ENCODE measurements at places on chromosomes 7 and 10.

DNA sequence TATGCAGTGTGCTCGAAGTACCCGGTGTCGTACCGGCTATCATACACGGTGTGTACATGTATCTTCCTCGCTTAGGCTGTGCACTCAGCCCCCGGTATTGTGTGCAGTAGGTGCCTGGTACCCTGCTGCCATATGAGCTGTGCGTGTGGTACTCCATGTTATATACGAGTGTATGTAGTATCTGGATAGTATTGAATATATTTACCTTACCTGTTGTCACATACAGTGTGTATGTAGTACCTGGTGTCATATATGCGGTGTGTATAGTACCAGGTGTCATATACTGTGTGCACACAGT lies 1.2 kb downstream of the ZMYND11 start:
- DNase-seq, result no peak

GRCh38 chr7:130134106-130134636 lies 63.8 kb downstream of the KLHDC10 start:
- DNase-seq, result no peak

DNA sequence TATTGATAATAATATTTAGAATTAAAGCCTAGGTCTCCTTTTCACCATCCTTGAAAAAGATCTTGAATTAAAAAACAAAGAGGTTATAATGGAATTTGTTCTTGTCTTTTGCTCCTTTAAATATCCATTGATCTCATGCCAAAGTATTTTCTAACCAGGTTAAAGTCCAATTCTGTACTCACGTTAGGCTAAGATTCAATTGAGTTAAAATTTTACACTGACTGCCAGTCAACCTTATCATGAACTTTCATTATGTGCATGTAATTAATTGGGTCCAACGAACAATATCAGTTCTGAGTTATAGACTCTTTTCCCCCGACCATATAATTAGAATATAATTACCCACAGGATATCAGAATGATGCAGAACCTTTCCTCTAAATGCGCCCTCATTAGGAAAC lies 266.6 kb downstream of the DGKB start:
- DNase-seq, result no peak

GRCh38 chr10:66999762-67000545 lies 74.1 kb downstream of the LRRTM3 start:
- DNase-seq, result no peak

DNA sequence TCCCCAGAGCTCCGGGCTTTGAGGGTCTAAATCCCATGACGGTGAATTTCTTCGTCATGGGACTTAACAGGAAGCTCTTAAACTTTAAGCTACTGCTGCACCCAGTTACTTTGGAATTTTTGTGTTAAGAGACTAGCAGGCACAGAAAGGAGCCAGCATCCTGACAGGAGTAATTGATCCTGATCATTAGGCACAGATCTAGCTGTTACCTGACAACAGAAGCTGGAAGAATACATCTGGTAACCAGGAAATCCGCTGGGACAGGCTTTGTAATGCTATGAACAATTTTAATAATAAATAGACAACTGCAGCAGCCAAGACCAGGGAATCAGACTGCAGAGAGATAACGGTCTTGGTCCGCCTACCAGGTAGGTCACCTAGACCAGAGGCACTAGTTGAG lies 210.9 kb downstream of the DGKI start:
- DNase-seq, result no peak

DNA sequence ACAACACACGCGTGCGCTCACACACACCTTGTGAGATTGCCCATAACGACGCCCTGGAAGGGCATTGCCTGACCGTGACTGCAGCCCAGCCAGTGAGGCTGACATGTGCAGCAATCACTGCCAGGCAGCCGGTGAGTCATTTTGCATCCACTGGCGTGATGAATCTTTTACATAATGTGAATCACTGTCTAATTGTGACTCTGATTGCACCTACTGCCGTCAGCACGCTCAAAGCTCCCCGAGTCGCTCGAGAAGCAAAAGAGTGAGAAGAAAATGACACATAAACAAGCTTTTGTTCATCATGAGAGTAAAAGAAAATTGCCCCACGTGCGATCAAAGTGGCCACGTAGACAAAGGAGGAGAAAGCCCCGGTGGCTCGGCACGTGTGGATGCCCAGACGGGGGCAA lies 117.4 kb upstream of the PFKP start:
- peak; percentile 41 for DNase-seq

GRCh38 chr10:117136391-117136975 lies 1.6 kb downstream of the VAX1 start:
- no peak for DNase-seq

GRCh38 chr7:112515989-112516388 lies 35.2 kb downstream of the LSMEM1 start:
- no peak for DNase-seq

- no peak for DNase-seq
Measured at GRCh38 chr10:13118784-13119410, 18.9 kb downstream of the OPTN start.

DNA sequence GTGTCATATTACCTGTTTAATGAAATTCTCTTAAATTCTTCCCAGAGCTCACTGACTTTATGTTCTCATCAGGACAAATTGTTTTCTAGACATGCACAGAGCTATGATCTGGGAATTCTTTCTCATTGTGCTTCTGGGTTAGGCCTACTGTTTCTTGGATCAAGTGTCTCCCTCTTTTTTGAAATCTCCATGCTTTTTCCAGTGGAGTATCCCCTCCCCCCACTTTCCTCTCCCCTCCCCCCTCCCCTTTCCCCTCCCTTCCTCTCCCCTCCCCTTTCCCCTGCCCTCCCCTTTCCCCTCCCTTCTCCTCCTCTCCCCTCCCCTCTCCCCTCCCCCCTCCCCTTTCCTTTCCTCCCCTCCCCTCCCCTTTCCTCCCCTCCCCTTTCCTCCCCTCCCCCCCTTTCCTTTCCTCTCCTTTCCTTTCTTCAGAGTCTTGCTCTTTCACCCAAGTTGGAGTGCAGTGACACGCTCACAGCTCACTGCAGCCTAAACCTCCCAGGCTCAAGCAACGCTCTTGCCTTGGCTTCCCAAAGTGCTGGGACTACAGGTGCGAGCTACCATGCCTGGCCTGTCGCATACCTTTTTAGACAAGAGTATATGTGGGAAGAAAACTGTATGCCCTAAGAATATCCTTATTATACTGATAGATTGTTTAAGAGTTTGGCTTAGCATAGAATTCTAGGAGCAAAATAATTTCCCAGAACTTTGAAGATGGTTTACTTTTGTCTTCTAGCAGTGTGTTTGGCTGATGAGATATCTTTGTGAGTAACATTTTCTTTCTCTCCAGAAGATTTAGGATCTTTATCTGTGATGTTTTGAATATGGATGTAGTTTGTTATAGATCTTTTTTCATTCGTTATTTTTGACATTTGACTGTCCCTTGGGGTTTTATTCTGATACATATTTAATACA lies 2.5 kb downstream of the DYNC2I1 start:
- no peak for DNase-seq

DNA sequence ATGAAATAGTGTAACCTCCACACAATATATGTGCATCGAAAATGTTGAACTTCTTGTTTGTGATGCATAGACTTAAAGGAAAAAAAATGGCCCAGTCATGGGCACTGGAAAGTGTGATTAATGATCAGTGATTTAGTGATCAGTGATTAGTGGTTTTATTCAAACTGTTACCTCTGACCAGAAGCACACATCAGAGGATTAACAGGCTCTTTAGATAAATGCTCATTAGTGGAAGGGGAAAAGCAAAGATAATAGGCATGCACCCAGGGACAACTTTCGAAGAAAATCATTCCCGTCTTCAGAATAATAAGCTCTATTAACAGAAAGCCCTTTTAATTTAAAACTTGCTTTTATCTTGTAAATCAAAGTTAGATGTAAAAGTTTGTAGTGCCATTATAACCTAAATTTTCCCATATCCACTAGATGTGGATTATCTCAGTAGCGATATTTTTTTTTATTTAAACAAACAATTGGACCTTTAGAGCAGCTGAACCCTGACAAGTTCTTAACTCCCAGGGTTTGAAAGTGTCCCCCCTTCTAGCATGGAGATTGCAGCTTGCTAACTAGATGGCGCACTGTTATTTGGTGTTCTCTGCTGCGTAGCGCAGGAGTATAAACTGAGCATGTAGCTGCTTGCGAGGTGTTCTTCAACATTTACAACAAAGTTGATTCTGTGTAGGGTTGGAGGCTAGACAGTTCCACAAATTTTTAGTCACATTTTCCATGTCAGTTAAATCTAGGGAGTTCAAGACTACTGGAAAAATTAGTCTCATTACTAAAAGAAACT lies at the start of gene CREB5:
TSS of gene CREB5 (plus strand) at position 643 of the 787 bp plus-strand sequence. CDS start 397 bp downstream, outside the sequence.
- no peak for DNase-seq

GRCh38 chr7:74371381-74372341 lies 82.0 kb upstream of the GTF2IRD1 start:
- DNase-seq, result no peak

Data from activated T-cell treated with anti-CD3 and anti-CD28 coated beads for 24 hours (primary cell).